H1 (cell line): ENCODE measurements at places on chromosomes 12 and 14. TPM values are rescaled to one million over a fixed set of nuclear protein-coding genes. Genes with fewer than 3 reads are reported as not detected.

GRCh38 chr14:98183556-98183955 is 1088.4 kb downstream of the BCL11B start:
- no peak for DNase-seq

DNA sequence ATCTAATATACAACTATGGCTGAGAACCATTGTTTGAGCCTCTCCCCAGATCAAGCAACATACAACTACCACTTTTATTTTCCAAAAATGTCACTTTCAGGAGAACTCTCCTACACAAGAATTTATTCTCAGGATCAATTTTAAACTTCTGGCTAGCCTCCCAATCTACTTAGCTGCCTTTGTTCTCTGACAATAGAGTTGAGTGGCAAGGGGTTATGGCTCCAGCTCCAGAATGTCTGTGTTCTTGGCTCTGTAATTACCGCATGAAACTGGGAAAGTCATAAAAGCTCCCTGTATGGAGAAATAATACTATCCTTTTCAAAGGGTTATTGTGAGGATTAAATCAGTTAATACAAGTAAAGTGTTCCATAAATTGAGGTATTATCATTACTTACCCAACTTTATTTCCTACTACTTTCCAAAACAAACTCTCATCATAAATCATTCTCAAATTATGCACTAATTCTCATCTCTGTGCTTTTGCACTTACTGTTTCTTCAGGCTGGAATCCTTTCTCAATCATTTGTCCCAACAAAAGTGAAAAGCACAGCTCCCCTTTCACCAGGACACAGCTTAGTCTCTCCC is 121.9 kb downstream of the GARIN6 start:
- no peak for DNase-seq

- peak; percentile 74 for DNase-seq
Measured at GRCh38 chr14:20624495-20625070, 16.9 kb downstream of the OR6S1 start.

GRCh38 chr14:105375635-105376057 is 22.7 kb upstream of the TEX22 start:
- DNase-seq, result no peak

GRCh38 chr12:12986775-12987331 is 13.2 kb downstream of the HEBP1 start:
- no peak for DNase-seq

Gene ARL6IP4
- polyA plus RNA-seq, result 76.4 and 97.6 TPM in 2 replicates

Gene RPL10L
- polyA plus RNA-seq, result not detected in 2 replicates
